Muscle of leg (tissue), 16 donors: ENCODE measurements at places on chromosomes 5 and 9. TPM values are rescaled to one million over a fixed set of nuclear protein-coding genes. Genes with fewer than 3 reads are reported as not detected.

IL3 gene
- total RNA-seq: not detected

PCDHGA11 gene
- 3.1 TPM for total RNA-seq

GRCh38 chr5:66742896-66743247, 146.7 kb downstream of the MAST4 start:
- no peak overlapping the region for H3K4me3 ChIP-seq
- peaks cover 8% of the 10 kb centered on the region for H3K4me1 ChIP-seq
- no peak overlapping the region for H3K27ac ChIP-seq
- DNase-seq: no peak
- no peaks in the 10 kb centered on the region for H3K36me3 ChIP-seq
- H3K27me3 ChIP-seq: no peaks in the 10 kb centered on the region

DNA sequence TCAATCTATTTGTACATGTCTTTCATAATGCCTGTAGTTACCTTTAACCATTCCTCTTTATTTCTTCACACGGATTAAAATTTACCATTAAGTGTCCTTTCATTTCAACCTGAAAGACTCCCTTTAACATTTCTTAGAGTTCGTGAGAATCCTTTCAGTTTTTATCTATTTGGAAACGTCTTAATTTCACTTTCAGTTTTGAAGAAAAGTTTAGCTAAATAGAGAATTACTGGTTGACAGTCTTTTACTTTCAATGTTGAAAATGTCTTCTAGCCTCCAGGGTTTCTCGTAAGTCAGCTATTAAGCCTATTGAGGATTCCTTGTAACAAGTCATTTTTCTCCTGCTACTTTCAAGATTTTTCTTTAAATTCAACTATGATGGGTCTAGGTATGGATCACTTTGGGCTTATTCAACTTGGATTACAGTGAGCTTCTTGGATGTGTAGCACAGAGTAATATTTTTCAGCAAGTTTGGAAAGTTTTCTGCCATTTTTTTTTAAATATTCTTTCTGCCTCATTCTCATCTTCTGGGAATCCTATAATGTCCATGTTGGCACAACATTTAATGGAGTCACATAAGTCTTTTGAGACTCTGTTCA, 48.5 kb downstream of the RFX3 start:
- H3K27ac ChIP-seq: no peak overlapping the region
- no peaks in the 10 kb centered on the region for H3K4me1 ChIP-seq
- no peak overlapping the region for H3K4me3 ChIP-seq
- no peaks in the 10 kb centered on the region for H3K27me3 ChIP-seq
- H3K36me3 ChIP-seq: peaks cover 4% of the 10 kb centered on the region

DNA sequence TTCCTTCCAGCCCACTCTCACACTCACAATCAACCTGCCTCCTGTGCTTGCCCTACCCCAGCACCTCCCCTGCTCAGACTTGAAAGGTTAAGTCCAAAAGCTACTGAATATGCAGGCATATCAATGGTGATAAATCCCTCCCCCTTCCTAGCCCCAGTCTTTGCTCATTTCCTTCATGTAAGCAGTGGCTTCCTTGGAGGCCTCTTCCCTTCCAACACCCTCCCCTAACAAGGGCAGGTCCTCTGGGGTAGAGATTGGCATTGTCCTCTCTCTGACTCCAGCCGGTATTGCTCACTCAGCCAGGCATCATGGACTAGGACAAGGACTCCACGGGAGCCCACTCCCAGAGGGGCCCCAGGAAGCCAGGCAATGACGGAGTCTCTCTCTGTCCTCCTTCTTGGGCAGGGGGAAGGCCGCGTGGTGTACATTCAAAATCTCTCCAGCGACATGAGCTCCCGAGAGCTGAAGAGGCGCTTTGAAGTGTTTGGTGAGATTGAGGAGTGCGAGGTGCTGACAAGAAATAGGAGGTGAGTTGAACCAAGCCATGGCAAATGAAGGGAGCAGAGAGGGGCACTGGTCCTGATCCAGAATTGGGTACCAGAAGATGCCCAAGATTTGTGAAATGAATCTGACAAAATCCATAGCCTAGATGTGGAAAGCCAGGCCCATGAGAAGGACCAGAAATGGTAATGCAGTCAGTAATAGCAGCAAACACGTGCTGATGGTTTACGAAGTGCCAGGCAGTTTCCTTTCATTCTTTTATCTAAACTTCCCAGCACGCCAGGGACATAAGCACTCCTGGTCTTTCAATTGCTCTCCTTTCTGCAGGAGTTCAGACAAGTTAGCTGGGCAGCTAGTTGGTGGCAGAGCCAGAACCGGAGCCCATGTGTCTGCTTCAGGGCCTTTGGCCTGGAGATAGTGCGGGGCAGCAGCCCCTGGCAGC, 102.5 kb downstream of the PDE6A start:
- H3K27ac ChIP-seq: no peak overlapping the region
- H3K36me3 ChIP-seq: peaks cover 38% of the 10 kb centered on the region
- peaks cover 18% of the 10 kb centered on the region for H3K4me1 ChIP-seq
- no peak for DNase-seq
- H3K27me3 ChIP-seq: no peaks in the 10 kb centered on the region
- H3K4me3 ChIP-seq: no peak overlapping the region
